CD4-positive, alpha-beta T cell treated with Interleukin-6 at 100 ng/mL for 8 hours (primary cell): ENCODE measurements at places on chromosomes 1 and 21.

DNA sequence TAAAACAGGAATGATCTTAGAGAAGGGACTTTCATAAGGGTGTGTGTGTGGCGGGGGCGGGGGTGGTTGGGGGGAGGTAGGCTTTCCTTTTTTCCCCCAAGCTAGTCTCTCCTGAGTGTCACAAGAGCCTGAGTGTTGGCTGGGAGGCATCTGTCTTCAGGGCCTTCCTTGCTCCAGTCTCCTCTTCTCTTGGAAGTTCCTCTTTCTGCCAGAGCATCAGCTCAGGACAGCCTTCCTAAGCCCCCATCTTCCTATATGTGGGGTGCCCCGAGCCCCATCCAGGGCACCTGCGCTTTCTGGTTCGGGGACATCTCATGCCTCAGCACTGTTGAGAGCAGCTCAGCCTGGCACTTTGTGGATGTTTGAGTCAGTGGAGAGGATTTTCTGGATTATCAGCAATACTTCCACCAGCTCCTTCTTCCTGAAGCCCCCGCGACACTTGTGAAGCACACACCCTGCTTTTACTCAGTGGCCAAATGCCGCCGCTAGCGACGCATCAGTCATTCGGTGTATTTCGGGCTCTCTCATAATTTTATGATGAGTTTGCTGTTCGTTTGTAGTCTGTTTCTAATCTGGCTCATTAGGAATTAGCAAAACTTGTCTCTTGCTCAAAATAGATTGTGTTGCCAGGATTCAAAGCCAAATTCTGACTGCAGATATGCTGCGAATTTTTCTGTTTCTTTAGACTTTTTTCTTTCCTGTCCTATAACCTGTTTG lies 61.7 kb downstream of the GALNT2 start:
- DNase-seq, result no peak

- DNase-seq, result peak; percentile 50
Observed at GRCh38 chr1:160376525-160377131, 9.8 kb downstream of the NHLH1 start.

GRCh38 chr1:19220991-19221390 lies 10.9 kb upstream of the UBR4 start:
- no peak for DNase-seq

DNA sequence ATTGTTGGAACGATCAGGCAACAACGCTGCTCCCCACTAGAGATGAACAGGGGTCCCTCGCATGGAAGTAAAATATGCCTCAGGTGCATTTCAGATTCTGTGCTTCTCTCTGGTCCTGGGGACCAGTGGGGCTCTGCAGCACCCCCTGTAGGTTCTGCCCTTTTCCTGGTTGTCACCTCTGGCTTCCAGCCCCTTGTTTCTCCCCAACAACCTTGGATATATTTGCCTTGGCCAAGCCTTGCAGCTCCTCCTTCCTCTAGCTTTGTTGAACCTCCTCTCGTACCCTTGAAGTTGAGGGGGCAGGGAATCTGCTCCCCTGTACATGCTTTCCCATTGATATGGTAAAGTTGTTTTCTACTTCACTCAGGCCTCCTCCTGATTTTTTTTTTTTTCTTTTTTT lies 5.4 kb upstream of the RGSL1 start:
- DNase-seq, result no peak

DNA sequence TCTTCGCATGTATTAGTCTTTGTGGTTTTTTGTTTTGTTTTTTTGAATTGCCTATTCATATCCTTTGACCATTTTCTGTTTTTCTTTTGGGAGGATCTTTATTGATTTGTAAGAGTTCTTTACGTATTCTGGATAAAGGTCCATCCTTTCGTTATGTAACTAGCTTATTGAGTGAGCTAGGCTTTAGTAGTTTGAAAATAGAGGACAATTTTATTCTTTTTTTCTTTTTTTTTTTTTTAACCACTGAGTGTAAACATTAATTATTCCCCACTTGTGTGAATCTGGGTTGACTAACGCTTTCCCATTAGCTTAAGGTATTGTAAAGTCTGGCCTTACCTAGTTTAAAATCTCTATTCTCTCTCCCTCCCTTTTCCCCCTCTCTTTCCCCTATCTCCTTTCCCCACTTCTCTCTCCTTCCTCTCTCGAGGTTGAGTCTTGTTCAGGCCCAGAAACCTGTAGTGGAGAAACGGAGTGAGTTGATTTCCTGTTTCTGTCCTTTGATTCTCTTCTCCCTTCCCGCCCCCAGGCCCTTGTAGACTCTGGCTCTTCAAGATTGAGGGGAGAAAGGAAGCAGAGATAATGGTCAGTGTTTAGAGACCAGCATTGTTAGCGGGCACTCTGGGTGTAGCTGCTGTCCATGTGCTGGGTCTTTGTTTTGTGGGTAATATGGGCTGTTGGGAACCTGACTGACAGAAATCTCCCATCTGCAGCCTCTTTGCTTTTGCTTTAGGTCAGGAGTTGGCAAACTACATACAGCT lies 1.5 kb downstream of the MORC3 start:
- DNase-seq, result peak; percentile 3

DNA sequence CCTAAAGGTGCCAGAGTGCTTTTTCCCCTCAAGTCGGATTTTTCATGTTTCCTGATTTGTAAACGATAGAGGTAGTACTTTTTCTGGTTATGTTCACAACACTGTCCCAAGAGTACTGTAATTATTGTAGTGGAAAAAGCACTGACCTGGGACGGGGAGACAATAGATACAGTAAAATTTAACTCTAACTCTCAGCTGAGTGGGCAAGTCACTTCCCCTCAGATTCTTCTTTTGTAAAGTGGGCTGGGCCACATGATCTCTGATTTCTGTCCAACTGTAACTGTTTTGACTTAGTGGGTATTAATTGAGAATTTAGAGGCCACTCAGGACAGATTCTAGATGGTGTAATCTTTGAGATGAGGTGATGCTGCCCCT lies 19.1 kb downstream of the MARCKSL1 start:
- DNase-seq, result no peak

- DNase-seq, result no peak
Observed at GRCh38 chr1:175136246-175136645, 56.3 kb downstream of the KIAA0040 start.
